ENCODE measurements at places on chromosomes 3 and 15.
A peak's percentile ranks its signal among the peaks of the same experiment; 100 is the strongest.

DNA sequence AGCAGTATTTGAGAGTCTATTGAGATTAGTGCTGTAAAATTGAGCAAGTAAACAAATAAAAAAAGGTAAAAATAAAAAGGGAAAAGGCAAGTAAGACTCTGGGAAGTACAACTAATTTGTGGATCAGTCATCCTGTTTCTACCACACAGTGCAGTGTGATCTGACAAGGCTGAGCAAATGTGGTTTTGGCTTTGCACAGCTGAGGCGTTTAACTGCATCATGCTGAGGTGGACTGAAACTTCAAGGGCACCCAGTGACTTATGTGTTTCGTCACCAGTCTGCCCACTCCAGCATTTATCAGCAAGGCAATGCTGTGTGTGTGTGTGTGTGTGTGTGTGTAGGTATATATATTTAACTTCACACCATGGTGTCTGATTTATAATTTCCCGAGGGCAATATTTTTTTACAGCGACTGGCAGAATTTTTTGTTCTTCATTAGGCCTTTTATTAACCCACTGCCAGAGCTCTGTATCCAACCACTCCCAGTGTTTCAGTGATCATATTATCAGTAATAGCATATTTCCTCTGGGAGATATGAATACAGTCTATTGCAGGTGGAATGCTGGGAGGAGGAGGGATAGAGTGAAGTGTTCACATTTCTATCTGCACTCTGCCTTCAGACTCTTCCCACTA is 131.5 kb upstream of the SATB1 start:
- no peak for DNase-seq

GRCh38 chr3:7934362-7934761 is 567.3 kb upstream of the LMCD1 start:
- DNase-seq, result no peak

DNA sequence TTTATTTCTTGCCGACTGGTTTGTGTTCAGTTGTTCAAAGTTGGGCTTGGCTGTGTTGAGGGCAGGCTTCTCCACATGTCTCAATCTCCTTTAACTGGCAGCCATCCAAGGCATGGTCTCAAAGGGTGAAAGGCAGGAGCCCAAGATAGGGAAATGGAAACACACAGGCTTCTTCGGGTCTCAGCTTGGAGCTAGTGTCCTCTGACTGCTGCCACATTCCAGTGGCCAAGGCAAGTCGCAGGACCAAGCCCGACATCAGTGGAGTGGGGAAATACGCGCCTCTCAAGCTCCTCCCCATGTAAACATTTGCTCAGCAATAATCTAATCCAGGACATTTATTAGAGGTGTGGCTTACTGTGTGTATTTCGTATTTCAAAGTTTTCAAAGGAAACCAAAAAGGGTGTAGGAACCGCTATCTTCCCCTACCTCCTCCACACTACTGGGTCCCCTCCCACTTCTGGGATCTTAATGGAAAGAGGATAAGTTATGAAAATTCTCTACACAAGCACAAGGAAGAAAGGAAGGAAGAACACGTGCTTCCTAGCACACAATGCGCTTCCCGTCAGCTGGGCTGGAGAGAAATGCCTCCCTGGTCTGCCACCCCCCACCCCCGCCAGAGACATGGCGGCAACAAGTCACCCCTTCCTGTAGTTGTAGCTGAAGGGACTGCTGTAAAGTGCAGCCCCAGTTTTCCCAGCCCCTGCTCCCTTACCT is 181.7 kb downstream of the FAM43A start:
- no peak for DNase-seq

DNA sequence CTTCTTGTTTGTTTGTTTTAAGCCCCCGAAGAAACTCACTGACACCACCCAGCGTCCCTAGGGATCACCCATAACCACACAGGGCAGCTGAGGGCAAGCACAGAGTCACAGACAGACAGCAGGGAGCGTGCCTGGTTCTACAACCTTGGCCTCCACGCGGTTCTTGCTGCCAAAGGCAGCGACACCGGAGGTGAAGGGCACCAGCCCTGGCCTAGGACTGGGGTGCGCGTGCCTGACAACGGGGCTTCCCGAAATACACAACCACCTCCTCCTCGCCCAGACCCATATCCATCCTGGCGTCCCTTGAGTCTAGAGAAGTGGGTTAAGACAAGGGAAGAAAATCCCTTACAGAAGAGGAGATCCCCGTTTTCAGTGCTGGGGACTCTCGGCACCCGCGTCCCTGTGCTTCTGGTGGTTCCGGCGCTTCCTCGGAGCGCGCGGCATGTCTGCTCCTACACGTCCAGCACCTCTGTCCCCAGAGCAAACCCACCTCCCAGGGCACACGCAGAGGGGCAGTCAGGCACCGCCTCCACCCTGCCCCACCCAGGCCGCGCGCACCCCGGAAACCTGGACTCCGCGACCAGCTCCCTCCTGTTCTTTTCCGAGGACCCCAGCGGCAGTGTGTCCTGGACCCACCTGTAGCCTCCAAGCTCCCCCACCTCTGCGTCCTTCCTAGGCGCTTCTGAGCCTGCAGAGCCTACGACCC is 911 bp downstream of the RFTN1 start:
- peak; percentile 75 for DNase-seq

GRCh38 chr15:94387849-94388441 is 156.6 kb downstream of the MCTP2 start:
- DNase-seq, result no peak

DNA sequence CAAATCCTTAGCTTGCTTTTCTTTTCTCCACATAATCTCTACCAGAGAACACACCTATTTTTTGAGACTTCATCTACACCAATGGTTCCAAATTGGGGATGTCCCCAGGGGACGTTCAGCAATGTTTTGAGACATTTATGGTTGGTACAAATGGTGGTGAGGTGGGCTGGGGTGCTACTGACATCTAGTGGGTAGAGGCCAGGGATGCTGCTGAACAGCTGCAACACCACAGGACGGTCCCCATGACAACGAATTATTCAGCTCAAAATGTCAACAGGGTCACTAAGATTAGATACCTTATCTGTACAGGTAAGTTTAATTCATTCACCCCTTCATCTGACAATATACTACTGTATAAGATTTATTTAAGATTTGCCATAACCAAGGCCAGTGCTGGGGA is 14.4 kb downstream of the GK5 start:
- DNase-seq, result no peak

DNA sequence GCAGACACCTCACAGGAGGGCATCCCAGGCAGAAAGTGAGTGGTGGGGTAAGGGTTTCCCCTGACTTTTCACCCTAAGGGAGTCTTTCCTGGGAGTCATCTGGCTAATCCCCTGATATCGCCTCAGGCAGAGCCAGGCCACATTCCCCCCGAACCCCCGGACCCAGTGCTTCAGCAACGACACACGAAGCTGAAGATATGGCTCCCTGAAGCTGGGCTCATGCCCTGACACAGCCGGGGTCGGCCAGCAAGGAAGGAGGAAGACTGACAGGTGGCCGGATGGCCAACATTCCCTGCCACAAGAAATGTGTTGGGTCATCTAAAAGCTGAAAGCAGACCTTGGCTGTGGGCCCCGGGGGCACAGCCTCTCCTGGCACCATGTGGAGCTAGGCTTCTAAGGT is 14.4 kb downstream of the CHST13 start:
- DNase-seq, result no peak

DNA sequence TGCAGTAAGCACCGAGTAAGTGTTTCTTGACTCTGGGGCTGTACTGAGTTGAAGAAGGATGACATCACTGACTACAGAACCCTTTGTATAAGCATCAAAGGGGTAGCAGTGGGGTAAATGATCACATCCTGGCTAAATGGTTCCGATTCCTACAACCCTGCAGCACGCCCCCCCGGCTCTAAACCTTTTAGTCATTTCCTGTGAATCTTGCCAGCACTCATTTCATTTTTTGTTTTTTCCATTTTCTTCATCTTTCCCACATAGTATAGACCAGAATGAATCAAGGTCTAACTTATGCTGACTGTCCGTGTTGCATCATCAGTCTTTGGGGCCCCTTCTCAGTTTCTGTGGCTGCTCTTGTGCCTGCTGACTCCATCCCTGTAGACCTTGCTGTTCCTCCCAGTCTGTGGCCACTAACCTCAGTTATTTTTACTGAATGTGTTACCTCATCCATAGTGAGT is 383.1 kb upstream of the TPRG1 start:
- DNase-seq, result peak; percentile 49

DNA sequence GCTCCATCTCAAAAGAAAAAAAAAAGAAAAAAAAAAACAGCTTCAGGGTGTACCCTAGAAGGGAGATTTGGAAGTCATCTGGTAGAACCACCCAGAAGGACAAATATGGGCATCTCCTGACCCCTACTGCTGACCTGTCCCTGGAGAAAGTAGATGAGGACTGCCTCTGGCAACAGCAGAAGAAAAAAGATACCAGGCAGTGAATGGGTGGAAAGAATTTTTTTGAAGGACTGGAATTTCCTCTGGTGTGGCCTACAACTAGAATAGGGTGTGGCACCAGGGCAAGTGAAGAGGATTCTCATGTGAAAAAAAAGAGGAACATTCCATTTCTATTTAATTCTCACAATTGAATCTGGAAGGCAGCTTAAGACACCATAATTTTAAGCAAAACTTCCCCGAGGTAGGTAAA is 3.1 kb downstream of the ANXA2 start:
- no peak for DNase-seq

GRCh38 chr3:119329551-119329950 is 35.4 kb downstream of the ARHGAP31 start:
- no peak for DNase-seq

GRCh38 chr3:169759256-169759655 is 5.6 kb downstream of the TERC start:
- no peak for DNase-seq

DNA sequence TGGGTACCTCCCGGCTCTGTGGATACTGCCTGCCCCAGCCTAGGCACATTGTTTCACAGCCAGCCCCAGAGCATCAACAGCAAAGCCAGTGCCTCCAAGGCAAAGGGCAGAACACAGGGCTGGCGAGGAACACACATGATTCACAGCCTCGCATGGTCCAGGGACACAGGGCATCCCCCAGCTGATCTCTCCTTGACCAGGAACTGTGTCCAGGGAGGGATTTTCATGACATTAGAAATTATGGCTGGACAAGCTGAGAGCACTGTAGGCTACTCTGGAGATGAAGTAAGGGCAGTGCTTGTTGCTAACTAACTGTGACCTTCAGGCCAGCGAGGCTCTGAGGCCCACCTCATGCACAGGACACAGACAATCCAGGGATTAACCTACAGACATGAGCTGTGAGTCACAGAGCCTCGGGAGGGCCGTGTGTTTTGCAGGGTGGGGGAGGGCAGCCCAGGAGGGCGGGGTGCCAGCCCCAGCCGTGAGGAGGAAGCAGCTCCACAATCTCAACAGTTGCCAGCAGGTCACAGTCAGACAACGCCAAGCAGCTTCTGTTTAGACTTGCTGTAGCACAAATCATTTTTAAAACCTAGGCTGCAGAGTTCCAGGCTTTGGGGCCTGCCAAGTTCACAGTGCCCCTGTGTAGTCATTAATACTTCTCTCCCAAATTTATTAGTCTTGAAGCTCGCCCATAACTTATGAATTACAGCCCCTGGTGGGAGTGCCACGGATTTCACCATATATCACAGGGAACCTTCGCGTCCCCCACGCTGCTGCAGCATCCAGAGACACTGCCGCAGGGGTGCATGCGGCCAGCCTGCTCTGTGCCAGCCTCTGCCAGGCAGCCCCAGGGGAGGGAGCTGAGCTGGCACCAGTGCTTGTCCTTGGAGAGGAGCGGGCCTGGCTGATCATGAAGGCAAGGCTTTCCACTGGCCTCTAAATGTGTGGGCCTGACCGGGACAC is 114.7 kb downstream of the ETFA start:
- peak; percentile 91 for DNase-seq

- DNase-seq, result no peak
Observed at GRCh38 chr15:101314336-101315125, 19.5 kb upstream of the SNRPA1 start.

GRCh38 chr3:66098436-66098835 is 59.7 kb upstream of the MAGI1 start:
- peak; percentile 41 for DNase-seq

DNA sequence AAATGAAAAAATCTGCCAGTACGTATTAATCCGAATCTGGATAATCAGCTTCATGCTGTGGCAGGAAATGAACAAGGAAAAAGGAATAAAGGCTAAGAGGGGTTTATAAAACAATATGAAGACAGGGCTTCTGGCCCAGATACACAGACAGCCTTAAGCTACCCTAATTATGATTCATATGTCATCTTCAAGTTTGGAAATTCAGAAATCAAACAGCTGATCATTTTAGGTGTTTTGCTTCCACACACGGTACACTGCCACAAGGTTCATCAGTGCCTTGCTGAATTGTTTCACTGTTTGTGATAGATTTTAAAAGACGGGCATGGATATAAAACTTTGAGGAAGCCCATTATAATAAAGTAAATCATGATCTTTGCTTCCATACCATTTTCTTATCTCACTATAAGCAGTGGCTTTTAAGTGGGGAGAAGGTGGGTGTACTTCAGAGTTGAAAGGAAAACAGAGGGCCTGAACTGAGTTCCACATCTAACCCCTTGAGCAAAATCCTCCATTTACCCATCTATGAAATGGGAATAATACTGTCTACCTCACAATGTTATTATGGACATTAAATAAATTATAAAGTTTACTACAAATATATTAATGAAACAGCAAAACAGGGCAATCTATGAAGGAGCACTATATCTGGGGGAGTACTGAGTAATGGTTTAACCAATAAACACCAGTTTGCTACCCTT is 15.7 kb downstream of the GTPBP8 start:
- DNase-seq, result no peak

- no peak for DNase-seq
Observed at GRCh38 chr3:108973019-108973418, 19.3 kb upstream of the GUCA1C start.

DNA sequence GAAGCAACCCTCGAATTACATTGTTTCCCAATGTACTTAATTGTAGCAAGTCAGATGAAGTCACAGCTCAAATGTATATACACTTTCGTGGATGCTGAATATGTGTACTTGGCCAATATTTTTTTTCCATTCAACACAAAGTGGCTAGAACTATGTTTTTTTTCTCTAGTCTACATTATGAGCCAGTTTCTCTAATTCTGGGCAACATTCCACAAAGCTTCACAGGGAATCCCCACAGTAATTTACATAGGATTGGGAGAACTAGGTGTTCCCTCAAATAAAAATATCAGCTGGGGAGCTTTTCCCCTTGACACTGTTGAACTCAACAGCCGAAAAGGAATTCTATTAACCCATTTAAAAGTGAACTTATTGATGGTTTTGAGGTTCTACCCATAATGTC is 493.1 kb downstream of the MECOM start:
- DNase-seq, result no peak

DNA sequence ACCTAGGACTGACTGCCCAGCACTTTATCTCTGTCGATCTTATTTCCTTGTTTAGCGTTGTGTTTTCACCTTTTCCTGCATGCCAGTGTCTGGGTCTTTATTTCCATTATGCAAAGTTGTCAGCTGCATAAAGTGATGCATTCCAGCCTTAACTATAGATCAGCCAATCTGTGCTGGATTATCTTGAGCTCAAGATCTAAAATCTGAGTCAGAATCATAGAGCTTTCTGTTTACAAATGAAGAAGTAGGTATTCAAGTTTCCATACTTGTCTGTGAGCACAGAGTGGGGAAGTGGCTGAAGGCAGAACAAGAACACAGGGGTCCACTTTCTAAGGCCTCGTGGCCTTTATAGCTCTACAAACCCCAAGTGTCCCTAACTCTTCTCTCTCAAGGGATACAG is 82.4 kb upstream of the PLCL2 start:
- DNase-seq, result no peak

Measured in hepatic stellate cell (primary cell).